ENCODE measurements at places on chromosomes 5 and 9.

DNA sequence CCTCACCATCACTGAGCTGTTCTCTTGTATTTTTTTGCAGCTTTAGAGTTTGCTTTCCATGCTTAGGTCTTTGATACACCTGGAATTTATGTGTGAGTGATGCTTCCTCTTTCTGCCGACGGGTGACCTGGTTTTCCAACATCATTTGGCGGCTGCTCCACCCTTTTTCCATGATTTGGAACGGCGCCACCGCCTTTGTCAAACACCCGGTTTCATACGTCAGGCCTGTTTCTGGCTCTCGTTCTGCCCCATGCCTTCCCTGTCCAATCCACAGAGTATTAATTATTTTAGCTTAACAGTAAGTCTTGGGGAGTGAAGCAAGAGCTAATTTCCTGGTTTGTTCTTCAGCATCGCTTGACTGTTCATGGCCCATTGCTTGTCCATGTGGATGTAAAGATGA, 30.2 kb downstream of the CACNA1B start:
- peak; percentile 10 for DNase-seq

- DNase-seq: no peak
Measured at GRCh38 chr5:111682121-111682520, 74.9 kb downstream of the NREP start.

- DNase-seq: no peak
Measured at GRCh38 chr5:36703245-36703860, 96.9 kb downstream of the SLC1A3 start.

DNA sequence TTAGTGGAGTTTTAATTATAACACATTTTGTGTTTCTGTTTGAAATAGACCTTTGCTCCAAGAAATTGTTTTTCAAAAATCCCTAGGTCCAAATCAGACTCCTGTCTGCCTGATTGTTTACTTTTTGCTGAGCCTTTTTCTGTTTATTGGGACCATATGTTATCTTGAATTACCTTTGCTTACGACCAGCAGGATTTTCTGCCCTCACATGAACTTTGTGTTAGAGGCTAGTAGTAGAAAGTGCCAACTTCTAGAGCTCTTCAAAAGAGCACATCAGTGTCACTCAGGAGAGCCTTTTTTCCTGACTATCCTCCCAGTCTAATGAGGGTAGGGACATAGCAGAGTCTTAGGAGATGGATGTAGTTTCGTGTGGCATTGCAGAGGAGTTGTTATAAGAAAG, 10.2 kb downstream of the RECK start:
- DNase-seq: peak; percentile 82

- no peak for DNase-seq
Measured at GRCh38 chr5:139799359-139799758, 3.8 kb downstream of the PSD2 start.

GRCh38 chr9:79719021-79719420, 147.3 kb downstream of the TLE4 start:
- DNase-seq: no peak

- no peak for DNase-seq
Measured at GRCh38 chr5:172792701-172793570, 21.9 kb upstream of the DUSP1 start.

DNA sequence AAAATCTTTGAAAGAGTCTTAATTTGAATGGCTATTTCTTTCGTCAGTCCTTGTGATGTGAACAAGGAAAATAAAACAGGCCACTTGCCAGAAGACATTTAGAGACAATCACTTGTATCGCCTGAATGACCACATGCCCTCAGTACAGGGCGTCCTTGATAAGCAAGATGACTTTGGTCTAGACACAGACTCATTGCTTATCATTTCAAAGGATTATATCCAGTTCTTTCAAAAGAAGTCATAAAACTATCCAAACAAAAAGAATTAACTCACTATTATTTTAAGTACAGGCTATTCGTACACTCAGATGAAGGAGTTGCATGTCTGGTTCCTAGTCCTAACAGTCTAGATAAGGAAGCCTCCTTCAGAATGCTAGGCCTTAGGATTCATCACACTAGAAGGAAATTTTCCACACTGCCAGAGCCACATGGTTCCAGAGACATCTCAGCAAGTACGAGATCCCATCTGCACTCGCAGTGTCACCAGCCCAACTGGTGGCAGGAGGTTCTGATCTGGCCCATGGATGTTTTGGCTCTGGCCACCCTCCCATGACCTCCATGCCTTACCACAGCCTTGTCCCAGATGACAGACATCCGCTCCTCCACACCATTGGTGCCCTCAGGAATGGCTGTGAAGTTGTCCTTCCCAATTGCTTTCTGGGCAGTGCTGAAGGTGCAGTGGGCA, 109.6 kb downstream of the DPYSL3 start:
- DNase-seq: no peak

GRCh38 chr9:8014997-8015682, 215.6 kb upstream of the DMAC1 start:
- no peak for DNase-seq

GRCh38 chr9:129208207-129209032, 30.4 kb upstream of the IER5L start:
- no peak for DNase-seq

DNA sequence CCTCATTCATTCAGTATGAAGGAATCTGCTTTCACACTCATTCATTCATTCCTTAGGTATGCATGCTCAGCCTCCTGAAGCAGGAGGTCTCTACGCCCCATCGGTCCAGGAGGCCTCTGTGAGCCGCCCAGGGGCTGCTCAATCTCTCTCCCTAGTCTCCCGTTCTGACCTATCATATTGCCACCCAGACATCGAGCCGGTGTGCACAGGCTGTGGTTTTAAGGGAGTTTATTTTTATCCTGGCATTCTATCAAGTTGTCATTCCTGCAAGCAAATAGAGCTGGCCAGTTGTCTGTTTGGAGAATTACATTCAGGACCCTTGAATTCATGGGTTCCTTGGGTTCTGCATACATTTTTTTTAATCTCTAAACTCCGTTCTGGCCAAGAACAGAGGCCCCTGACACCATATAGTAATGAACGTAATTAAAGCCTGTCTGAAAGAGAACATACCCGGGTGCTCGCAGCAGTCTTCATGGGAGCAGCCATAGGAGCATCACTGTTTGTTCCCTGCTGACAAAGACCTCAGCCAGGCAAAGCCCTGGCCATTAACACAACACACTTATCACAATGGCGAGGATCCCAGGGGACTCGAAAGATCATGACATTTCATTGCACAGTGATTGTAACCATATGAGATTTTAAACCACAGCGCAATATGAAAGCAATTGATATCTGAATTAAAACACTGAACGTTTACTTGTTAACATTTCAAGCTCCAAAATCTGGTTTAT, 80.9 kb downstream of the ADAMTS16 start:
- DNase-seq: no peak

DNA sequence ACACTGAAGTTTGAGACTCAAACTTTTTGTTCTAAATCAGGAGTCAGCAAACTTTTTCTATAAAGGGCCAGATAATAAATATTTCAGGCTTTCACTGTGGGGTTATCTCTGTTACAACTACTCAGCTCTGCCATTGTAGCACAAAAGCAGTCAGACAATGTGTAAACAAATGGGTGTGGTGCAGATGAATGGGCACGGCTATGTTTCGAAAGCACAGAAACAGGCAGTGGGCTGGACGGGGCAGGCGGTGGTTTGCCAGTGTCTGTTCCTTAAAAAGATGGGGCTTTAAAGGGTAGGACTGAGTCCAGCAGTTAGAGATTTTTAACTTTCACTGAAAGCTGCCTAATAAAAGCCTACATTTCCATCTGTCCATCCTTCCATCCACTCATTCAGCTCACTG, 48.9 kb downstream of the PFDN1 start:
- no peak for DNase-seq

DNA sequence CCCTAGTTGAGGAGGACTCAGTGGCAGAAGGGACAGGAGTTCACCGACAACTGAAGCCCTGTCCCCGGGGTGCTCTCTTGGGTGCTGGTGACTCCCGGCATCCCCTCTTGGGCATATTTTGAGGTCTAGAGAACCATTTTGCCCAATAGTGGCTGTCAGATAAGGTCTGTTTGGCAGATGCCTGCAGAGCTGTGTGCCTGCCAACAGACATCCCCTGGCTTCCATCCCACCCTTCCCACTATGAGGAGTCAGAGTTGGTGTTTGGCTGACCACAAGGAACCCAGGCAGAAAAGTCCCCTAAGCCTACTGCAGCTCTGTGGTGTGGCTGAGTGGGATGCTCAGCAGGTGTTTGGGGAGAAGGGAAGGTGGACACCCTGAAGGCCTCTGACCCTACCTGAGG, 207.0 kb downstream of the AUH start:
- no peak for DNase-seq

- no peak for DNase-seq
Measured at GRCh38 chr9:36987409-36987808, 46.7 kb downstream of the PAX5 start.

DNA sequence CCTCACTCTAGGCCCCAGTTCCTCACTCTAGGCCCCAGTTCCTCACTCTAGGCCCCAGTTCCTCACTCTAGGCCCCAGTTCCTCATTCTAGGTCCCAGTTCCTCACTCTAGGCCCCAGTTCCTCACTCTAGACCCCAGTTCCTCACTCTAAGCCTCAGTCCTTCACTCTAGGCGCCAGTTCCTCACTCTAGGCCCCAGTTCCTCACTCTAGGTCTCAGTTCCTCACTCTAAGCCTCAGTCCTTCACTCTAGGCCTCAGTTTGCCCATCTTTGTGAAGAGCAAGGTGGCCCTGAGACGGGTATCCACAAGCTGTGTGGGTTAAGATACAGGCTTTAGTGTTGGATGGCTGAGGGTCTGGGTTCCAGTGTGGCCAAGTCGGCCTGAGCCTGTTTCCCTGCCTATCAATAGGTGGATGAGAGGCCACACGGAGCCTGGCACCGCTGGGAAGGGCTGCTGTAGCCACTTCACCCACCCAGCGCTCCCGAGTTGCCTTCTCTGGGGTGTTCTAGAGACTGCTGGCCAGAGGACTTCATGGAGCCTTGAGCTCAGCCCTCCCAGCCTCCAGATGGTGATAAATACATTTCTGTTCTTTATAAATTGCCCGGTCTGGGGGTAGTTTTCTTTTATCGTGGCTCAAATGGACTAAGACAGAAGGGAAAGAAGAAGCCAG, 150.2 kb downstream of the RXRA start:
- DNase-seq: no peak

DNA sequence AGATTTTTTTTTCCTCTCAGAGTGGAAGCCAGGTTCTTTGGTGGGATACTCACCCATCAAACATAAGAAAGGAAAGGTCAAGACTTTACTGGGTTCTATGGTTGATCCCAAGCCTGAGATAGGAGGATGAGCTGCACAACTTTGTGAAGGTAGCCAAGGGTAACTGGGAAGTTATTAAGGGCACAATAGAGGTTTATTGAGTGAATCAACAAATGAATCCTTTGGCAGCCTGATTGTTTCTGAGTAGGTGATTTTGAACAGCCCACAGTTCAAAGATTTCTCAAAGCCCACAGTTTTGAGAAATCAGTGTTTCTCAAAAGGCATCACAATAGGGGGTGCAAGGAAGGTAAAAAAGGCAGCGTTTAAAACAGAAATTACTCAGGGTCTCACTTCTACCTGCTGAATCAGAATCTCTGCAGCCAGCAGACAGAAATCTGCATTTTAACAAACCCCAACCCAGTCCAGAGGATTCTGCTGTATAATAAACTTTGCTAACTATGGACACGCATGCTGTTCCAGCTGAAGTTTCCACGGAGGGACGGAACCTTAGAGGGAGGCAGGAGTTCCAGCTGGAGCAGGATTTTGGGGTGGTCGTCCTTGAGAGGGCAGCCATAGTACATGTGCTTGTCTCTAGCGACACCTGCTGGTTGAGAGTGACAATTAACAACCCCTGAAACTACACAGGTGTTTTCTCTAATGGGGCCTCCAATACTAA, 32.7 kb upstream of the FSD1L start:
- DNase-seq: no peak

DNA sequence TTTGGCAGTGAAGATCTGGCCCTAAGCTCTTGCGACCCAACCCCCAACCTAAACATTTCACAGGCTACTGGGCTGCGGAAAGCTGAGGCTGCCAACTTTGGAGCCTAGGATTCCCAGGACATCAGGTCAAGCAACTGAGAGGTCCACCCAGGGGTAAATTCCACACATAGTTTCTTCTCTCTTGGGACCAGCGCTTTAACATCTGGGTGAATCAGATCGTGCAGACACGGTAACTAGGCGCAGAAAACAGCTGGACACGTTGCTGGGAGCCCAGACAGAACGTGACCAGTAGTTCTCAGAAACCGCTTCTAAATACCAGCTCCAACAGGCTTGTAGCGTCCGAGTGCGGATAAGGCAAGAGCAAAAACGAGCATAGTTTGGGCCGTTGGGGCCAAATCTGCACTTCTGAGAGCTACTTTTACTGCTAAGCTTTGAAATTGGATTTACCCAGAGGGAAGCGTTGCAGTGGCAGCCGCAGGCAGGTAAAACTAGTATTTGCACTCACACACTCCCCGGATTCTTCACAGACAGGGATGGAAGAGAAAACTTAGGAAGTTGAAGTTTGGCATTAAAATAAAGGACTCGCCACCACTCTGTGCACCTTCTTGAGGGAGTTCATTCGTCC, 11.8 kb downstream of the ITGA1 start:
- no peak for DNase-seq

DNA sequence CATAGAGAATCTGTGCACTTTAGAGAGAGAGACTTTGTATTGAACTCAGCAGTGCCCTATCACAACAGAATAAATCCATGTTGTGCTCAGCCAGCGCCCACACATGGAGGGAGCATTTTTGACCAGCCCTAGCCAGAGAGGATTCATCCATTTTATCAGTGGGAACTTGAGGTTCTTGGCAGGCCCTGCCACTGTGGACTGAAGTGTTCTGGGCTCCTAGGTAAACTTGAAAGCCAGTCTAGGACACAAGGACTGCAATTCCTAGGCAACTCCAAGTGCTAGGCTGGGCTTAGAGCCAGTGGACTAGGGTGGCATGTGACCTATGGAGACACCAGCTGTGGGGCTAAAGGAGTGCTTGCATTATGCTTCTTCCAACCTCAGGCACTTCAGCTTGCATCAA, 523.5 kb downstream of the CDH12 start:
- DNase-seq: no peak

DNA sequence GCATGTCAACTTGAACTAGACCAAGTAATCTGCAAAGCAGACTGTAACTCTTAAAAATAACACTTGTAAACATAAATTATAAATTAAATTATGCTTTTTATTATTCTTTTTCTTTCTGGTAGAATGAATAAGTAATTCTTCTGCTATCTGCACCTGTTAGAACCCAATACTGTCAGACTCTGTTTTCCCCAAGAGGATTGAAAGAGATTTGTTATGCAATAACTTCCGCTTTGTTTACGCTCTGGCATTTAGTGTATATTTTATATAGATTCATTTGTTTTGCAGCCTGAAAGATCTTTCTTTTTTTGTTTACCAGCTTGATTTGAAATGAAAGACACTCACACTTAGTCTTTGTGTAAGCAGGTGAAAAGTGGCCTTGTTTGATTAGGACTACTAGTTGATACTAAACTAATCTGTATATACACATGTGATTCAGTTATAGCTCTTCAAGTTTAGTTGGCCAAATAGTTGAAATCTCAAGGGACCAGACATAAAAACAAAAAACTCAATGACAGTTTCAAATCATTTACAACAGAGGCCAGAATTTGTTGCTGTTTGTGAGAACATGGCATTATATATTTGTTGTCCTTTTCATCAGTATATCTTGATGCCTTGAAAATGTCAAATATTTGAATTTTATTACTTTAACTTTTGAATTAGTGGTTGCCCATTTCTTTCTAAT, 155.8 kb downstream of the PBX3 start:
- DNase-seq: no peak

- no peak for DNase-seq
Measured at GRCh38 chr5:172999974-173000373, 16.4 kb downstream of the ATP6V0E1 start.

- no peak for DNase-seq
Measured at GRCh38 chr9:37337301-37337890, 85.1 kb upstream of the GRHPR start.

- no peak for DNase-seq
Measured at GRCh38 chr5:179533907-179534306, 16.4 kb upstream of the RUFY1 start.

- DNase-seq: no peak
Measured at GRCh38 chr9:122097679-122098315, 4.7 kb upstream of the TTLL11 start.
